ENCODE measurements at places on chromosomes 2 and 18.
A peak's percentile ranks its signal among the peaks of the same experiment; 100 is the strongest.

- DNase-seq, result no peak
These were observed 5.6 kb downstream of the TMEM247 start for GRCh38 chr2:46485002-46485401.

DNA sequence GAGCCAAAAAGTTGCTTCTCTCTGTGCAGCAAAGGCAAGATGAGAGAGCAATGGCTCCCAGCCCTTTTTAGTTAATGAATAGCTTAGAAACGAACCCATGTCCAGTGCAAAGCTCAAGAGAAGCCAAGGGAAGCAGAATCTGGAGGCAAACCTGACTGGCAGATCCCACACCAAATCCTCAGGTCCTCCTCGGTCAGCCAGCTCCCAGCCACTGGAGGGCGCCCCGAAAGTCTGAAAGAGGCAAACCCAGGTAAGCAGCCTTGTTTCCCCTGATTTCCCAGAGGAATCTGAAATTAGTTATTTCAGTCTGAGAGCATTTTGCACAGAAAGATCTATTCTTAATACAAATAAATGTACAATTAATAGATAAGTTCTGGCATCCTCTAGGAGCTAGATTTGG, 71.3 kb upstream of the PID1 start:
- DNase-seq, result no peak

DNA sequence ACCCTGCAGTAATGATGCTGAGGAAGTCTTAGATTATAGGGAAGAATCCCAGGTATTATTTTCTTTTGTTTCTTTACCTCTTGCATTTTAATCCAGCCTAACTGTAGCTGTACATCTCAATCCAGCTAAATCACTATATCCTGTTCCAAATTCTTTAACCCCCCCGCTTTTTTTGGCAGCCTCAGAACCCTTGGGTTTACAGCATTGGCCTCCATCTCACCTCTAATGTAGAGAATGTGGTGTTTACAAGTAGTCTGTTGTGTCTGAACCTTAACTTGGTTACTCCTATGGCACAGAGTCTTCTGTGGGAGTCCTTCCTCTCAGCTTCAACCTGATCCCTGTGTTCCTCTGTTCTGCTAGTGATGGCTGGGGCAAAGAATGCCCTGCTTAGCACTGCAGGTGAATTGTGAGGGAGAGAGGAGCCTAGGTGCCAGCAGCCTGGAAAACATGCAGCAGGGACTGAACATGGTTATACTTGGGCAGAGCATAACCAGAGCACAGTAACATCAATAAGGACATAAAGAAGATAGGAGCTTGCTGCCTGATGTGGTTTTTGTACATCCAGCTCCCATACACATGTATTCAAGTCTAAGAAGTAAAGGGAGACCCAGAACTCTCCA, 130.2 kb downstream of the FAM124B start:
- DNase-seq, result no peak

DNA sequence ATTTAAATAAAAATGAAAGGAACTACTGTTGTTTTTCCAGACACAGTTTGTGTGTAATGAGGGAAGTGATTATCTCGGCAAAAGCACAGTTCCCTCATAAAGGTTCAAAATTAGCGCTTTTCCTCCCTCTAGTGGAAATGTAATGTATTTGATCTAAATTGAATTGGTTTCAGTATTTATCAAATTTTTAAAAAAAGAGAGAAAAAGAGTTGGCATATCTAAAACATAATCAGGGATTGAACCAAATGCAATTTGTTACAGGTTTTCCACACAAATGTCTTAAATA, 37.5 kb downstream of the CMPK2 start:
- DNase-seq, result peak; percentile 61

DNA sequence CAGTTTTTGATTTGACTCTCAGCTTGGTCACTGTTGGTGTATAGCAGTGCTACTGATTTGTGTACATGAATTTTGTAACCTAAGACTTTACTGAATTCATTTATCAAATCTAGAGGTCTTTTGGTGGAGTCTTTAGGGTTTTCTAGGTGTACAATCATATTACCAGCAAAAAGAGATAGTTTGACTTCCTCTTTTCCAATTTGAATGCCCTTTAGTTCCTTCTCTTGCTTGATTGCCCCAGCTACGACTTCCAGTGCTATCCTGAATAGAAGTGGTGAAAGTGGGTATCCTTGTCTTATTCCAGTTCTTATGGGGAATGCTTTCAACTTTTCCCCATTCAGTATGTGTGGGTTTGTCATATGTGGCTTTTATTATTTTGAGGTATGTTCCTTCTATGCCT, 312.9 kb upstream of the REV1 start:
- DNase-seq, result no peak

- no peak for DNase-seq
These were observed 648.0 kb downstream of the GALR1 start for GRCh38 chr18:77897606-77898005.

DNA sequence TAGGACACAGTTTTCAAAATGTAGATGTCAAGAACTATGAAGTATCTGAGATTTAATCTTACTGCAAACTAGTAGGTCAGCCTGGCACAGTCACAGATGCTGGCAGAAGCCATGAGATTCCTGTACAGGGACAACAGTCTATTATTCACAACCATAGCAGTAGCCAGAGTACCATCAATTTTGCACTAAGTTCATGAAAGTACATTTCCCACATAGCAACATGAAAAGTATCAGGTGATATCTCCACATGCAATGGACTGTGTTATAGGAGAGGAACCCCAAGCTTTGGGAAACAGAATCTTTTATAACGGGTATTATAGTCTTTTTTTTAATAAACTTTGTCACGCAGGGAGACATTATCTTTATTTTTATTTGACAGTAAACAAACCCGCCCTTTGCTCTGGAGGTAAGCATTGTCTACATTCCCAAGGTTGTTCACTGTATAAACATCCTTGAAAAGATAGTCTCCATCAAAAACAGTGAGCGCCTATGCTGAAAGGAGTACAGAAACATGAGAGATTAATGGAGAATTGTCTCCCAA, 33.4 kb upstream of the DPP4 start:
- no peak for DNase-seq

All from renal pelvis (tissue), 12 donors.